A673 (cell line): ENCODE measurements at places on chromosomes 12 and 14. TPM values are rescaled to one million over a fixed set of nuclear protein-coding genes. Genes with fewer than 3 reads are reported as not detected.

- peak; percentile 43 for DNase-seq
Measured at GRCh38 chr12:8823565-8824300, 1.3 kb downstream of the A2ML1 start.

DNA sequence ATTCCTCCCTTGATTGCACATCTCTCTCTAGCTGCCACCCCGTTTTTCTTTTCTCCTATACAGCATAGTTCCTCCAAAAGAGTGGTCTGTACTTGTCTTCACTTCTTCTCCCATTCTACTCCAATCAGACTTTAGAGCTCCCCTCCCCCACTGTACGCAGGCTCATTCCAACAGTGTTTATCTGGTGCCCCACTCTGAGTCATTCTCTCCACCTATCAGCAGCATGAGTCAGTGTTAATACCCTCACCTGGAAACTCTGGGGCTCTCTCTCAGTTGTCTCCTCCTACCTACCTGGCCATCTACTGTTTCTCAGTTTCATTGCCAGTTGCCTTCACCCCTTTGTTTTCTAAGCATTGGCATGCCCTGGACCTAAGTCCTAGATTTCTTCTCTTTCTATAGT, 175.1 kb upstream of the ARHGAP5 start:
- no peak for DNase-seq

GRCh38 chr12:103494734-103495468, 867 bp downstream of the C12orf42 start:
- DNase-seq: no peak

GRCh38 chr14:95320078-95320895, 579 bp upstream of the CLMN start:
- peak; percentile 44 for DNase-seq

DNA sequence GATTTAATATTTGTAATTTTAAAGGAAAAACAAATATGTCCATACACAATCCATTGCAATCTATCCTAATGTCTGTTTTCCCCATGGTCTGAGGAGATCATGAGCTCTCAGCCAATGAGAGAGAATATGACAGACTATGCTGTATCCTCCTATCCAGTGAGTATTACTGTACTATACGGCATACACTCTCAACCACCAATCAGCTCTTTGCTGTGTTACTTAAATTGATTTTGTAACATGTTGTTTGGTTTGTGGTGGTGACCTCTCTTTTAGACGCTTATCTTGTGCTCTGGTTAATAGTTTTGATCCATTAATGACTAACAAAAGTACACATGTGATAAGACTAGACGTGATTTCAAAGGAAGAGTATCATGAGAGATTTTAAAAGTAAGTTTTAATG, 231.5 kb upstream of the FOXN3 start:
- no peak for DNase-seq

DNA sequence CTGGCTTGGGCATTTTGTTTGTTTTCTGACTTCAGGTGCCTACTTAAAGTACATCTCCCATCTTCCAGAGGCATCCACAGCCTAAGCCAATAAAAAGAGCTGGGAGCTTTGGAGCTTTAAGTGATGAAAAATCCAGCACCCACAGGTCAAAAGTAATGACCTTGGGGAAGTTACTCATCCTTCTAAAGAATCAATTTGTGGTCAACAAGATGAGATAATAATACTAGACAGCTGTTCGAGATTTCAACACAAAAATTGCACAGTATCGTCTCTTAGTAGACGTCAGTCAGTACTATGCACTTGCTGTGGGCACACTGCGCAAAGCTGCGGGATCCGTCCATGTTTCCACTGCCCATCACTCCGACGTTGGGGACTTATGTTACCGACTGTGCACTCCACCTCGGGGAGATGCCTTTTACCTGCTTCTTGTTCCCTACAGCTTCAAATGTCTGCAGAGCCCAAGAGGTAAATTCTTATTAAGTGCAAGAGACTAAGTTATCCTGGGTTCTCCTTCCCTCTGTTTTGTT, 1.3 kb downstream of the ST8SIA1 start:
- DNase-seq: no peak

DNA sequence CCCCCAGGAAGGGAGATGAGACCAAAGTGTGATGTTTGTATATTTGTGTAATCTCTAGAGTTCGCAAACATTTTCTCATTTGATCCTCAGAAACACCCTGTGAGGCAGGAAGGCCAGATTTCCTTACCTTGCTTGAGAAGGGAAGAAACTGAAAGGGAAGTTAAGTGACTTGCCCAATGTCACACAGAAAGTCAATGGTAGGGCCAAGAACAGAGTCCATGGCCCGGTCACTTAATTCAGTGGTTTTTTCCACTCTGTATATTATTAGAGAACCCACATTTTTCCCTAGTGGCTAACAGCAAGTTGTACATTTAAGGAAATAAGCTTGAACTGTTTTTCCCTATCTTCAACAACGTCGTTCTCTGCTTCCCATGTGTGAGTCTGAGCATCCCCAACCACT, 25.6 kb upstream of the CHPT1 start:
- DNase-seq: no peak

GRCh38 chr14:53151523-53152183, 1.5 kb downstream of the DDHD1 start:
- peak; percentile 63 for DNase-seq

GRCh38 chr14:85487215-85487614, 42.7 kb upstream of the FLRT2 start:
- no peak for DNase-seq

DNA sequence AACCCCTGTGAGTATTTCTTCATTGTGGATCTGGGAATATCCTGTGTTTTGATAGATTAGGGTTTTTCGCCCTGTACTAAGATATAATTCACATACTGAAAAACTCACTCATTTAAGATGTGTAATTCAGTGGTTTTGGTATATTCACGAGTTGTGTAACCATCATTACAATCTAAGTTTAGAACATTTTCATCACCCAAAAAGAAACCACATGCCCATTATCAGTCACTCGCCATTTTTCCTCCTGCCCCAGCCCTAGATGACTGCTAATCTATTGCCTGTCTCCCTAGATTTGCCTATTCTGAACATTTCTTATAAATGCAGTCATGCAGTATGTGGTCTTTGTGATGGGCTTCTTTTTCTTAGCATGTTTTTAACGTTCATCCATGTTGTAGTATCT, 67.9 kb upstream of the ATF1 start:
- DNase-seq: no peak

DNA sequence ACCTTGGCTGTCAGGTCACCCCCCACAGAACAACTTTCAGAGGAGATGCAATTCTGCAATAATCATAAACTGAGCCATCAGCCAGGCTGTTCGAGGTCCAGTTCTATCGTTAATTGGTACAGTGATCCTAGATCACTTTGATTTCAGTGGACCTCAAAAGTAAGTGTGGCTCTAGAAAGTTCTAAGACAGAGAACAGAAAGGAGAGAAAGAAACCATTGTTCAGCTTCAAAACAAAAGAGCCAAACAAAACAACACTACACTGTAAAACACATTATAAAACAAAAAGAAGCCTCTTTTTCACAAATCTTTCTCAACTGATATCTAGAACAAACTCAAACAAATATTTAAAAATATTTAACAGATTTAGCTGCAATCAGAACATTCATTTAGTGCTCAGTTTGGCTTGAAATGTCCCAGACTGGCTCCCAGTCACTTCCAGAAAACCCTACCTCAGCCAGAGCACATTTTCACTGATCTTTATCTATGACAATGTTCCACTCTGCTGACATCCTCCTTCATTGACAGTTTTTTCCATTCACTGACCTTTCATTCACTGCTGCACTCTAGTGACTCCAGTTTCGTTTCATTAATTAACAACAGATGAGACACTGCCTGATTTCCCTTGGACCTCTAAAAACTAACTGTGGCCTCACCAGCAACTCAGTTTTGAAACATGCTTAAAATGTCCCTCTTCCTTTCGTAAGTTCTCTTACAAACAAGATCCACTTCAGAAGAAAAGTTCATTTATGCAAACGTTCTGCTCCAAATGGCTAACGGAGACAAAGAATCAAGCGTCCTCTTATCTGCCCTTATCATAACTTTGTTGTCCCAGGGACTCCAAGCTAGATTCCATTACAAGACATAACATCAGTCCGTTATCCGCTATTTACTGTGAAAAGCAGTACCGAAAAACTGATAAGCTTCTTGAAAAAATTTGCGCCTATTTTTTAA, 56.8 kb downstream of the DUSP16 start:
- peak; percentile 28 for DNase-seq

DNA sequence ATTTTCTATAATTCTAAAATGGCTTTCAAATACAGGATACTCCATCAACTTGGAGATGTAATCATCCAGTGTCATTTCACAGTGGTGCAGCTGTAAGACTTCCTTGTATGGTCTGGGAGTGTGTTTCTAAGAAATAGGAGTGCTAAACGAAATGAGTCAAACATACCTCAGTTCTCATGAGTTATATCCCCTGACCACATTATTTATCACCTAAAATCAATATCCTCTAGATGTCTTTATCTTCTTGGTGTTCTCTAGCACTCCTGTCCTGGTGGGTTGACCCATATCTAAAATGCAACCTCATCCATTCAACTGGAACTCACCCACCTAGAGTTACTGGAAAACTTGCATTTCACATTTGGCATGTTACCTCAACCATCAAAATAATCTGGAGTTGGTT, 33.2 kb downstream of the TMEM30B start:
- no peak for DNase-seq

DNA sequence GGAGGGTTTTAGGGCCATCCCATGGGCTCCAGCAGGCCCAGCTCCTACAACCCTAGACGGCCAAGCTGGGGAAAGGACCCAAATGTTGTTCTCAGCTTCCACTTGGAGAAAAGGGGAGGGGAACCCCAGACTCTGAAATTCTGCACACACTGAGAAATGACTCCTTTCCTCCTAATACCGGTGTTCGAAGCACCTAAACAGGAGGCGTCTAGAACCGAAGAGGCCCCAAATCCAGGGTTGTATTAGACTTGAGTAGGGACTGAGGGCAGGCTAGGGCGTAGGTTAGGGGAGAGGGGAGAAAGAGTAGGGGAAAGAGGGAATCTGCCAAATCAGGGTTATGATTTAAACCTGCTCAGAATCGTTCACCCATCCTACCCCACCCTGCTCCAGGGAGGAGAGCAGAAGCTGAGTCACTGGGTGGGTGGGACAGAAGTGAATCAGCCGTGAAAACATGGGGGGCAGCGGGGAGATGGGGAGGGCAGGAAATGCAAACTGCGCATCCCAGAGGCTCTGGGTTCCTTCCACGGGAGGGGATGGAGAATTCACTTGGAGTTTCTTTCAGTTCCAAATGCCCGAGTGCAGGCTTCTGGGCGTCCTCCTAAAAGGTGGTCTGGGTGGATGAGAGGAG, 1.0 kb downstream of the IGFBP6 start:
- peak; percentile 65 for DNase-seq

DNA sequence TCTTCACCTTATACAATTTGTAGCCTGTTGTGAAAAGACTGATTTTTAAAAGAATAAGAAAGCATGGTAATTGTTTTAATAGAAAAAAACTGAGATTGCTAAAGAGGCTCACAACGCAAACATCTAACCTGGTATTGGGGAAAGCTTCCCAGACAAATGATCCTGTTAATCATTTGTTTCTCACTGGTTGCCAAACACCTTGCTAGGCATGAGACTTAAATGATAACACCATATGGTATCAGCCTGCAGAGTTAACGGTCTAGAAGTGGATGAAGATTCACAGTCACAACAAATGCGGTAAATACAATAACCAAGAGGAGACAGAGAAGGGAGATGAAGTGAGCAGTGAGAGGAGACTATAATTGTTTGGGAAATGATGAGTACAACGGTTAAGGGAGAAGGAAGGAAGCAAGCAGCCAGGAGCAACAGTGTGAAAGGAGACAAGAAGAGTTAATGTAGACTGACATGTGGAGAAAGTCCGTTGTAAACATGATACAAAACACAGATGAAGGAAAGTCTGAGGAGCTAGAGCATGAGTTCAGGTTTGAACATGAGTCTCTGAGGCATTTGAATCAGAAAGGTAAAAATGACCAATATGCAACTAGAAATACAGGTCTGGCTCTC, 19.8 kb downstream of the GXYLT1 start:
- no peak for DNase-seq

GRCh38 chr14:54867011-54867410, 35.6 kb downstream of the GCH1 start:
- DNase-seq: no peak

- DNase-seq: no peak
Measured at GRCh38 chr12:768434-768833, 16.1 kb downstream of the WNK1 start.

- DNase-seq: no peak
Measured at GRCh38 chr12:78279567-78279966, 448.9 kb downstream of the NAV3 start.

DNA sequence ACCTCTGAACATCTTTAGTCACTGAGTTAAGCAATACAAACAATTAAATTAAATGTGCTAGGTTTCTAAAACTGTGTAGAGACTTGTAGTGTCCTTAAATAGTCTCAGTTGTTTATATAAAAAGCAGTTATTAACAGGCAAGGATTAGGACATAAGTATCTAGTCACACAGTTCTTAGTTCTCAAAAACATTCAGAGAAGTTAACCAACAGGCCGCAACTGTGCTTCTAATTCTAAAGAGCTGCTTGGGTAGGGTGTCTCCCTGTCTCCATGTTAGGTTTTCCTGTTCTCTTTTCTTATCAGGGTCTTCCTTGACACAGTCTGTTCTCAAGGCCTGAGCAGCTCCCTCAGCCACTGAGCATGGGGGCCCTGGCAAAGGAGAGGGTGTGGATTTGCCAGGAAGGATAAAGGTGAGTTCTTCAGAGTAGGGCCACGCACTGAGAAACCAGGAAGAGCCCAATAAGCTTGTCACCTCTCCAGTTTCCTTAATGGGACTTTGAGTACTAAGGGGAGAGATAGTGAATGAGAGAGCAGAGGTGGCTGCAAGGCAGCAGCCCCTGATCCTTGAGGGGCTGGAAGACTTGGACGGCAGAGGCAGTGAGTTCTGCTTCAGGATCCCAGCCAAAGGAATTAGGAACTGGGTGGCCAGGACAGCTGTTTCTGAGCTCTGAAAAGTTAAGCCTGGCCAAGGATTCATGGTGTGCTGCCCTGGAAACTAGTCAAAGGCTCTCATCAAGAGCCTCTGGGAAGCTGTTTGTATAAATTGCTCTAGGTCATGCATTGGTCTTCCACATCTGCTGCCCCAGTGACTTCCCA, 177.3 kb downstream of the MYRFL start:
- DNase-seq: no peak

DNA sequence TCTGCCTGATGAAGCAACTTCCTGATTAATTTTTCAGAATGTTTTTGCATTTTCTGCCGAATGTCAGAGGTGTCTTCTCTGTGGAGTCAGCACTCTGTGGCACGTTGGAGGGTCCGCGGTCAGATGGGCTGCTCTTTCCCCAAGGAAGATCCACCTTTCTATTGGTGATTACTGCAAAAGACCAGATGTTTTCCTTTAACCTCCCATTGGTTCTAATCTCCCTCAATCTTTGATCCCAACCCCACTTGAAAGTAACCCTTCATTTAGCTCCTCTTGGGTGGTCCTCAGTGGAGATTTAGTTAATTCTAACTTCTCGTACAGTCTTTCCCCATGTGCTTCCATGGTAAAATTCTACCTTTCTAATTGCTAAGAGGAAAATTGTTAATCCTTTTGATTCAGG, 397.7 kb upstream of the DDHD1 start:
- no peak for DNase-seq

- DNase-seq: peak; percentile 80
Measured at GRCh38 chr12:2795291-2796186, 769 bp downstream of the FKBP4 start.

The FICD gene
- 3.6 and 4.1 TPM in 2 replicates for total RNA-seq

The ASCL1 gene
- not detected in 2 replicates for total RNA-seq

The RNU7-1 gene
- not detected in 2 replicates for total RNA-seq

The SCN8A gene
- 5.4 and 5.5 TPM in 2 replicates for total RNA-seq

The C12orf60 gene
- total RNA-seq: 1.9 and 2.2 TPM in 2 replicates

The MAP3K12 gene
- total RNA-seq: 11.6 and 15.9 TPM in 2 replicates

The SYCP3 gene
- 0.19 and 0.26 TPM in 2 replicates for total RNA-seq

The FRMD6 gene
- total RNA-seq: 22.0 and 27.6 TPM in 2 replicates

The TMEM63C gene
- total RNA-seq: 0.13 and 0.22 TPM in 2 replicates

The FAM90A1 gene
- not detected in 2 replicates for total RNA-seq

The CCDC177 gene
- total RNA-seq: 0.09 TPM in 1 of 2 replicates, not detected in the other

The CDC42BPB gene
- total RNA-seq: 103 and 106 TPM in 2 replicates

The KRT75 gene
- total RNA-seq: not detected in 2 replicates
